Trophoblast cell (in vitro differentiated cells and primary cell): ENCODE measurements at places on chromosomes 7 and 10.

- DNase-seq = no peak
Measured at GRCh38 chr10:78042058-78042751, 8.5 kb downstream of the RPS24 start.

- DNase-seq = peak; percentile 58
Measured at GRCh38 chr7:22109761-22110160, 164.1 kb upstream of the CDCA7L start.

GRCh38 chr7:105297309-105297708, 91.4 kb downstream of the SRPK2 start:
- DNase-seq = no peak

GRCh38 chr10:30782537-30783461, 153.2 kb upstream of the LYZL2 start:
- peak; percentile 9 for DNase-seq

GRCh38 chr7:112596260-112596659, 115.5 kb downstream of the LSMEM1 start:
- DNase-seq = no peak

DNA sequence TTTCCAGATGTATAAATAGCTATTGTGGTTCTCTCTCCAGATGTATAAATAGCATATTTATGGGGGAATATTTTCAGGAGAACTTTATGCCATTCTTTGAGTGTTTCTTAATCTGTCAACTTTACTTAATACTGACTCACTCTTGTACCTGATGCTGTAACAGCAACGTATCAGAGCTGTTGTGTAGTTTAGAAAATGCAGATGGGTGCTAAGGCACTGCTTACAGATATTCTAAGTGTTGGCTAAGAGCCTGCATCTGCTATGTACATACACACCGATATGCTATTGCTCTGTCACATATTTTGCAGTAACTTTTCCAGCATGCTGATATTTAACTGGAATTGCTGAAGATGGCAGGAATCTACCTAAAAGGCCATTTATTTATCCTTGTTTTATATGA, 71.9 kb downstream of the WDR37 start:
- DNase-seq = no peak

GRCh38 chr10:79024720-79025198, 44.0 kb upstream of the ZMIZ1 start:
- no peak for DNase-seq

DNA sequence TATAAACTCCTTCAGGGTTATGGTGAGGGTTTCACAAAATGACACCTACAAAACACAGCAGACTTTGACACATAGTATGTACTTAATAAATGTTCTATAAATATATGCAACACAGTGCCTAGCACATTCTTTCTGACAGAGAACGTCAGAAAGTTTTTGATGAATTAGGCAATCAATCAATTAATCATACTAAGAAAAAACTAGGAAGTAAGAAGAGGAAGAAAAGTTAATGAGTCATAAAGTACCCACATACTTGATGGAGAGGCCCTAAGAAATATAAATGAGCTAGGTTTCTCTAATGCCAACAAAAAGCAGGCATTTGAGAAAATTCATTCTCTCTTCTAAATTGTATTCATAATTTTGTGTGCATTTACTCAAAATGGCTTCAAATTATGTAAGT, 192.7 kb upstream of the VWC2 start:
- no peak for DNase-seq

DNA sequence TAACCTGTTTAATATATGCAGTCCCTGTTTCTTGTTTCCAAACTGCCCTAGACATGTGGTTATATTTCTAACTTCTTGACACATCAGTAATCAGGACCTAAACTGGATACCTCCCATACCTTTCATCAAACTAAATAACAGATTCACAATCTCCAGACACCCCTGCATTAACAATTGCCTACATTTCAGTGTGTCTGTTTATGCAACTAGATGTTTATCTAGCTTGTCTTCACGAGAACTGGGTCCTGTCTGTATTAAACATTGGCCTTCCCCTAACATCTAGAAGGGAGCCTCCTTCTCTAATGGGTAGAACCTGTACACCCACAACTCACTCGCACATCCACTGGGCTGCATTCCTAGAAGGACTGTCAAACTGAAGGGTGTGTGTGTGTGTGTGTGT, 683.7 kb upstream of the FZD8 start:
- no peak for DNase-seq

GRCh38 chr10:117353684-117354083, 21.6 kb downstream of the PDZD8 start:
- DNase-seq = no peak

DNA sequence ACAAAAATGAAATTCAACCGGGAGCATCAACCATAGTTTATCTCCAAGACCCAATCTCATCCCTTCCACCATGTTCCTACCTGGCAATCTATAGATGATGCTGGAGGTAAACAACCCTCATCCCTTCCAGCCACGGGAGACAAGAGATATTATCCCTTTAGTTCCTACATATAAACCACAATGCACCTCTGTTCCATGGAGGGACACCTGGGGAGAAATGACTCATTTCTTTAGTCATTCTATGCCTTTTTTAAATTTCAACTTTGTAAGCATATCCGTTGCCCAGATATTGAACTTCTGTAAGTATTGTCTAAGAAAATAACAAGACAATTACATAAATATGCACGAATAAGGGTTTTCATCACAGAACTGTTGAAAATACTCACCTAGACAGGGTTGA, 15.5 kb upstream of the SFMBT2 start:
- peak; percentile 85 for DNase-seq

DNA sequence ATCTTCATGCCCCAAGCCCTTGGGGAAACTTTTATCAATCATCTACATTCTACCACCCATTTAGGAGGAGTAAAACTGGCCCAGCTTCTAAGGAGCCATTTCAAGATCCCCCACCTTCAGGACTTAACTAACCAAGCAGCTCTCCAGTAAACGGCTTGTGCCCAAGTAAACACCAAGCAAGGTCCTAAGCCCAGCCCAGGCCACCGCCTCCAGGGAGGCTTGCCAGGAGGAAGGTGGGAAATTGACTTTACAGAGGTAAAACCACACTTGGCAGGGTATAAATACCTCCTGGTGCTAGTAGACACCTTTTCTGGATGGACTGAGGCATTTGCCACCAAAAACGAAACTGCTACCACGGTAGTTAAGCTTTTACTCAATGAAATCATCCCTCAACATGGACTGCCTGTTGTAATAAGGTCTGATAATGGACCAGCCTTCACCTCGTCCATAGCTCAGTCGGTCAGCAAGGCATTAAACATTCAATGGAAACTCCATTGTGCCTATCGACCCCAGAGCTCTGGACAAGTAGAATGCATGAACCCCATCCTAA, 5.6 kb downstream of the AKR1B15 start:
- DNase-seq = no peak

DNA sequence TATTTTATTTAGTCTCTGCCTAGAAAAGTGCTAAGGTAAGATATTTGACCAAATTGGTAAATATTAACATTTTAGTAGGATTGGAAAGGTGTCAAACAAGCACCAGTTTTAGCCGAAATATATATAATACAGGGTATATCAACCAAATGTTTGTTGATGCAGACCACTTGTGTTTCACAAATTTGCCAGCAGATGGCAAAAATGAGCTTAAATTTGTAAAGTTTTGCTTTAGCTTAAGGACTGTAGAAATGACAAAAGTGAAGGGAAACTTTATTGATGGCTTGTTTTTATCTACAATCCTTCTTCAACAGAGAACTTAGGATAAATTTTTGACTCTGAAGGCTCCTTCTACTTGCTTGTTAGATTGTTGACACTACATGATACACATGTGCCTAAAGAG, 4.8 kb upstream of the POLR1F start:
- peak; percentile 88 for DNase-seq

DNA sequence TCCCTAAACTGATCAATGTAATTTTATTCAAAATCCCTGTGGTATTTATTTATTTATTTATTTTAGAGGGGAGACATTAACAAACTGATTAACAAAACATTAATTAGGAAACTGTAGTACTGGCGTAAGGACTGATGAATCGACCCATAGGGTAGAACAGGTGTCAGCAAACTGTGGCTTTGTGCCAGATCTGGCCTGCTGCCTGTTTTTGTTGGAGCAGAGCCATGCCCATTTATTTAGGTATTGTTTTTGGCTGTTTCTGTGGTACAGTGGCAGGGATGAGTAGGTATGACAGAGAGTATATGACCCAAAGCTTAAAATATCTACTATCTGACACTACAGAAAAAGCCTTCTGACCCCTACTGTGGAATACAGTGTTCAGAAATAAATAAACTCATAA, 332.5 kb upstream of the ETV1 start:
- DNase-seq = no peak

DNA sequence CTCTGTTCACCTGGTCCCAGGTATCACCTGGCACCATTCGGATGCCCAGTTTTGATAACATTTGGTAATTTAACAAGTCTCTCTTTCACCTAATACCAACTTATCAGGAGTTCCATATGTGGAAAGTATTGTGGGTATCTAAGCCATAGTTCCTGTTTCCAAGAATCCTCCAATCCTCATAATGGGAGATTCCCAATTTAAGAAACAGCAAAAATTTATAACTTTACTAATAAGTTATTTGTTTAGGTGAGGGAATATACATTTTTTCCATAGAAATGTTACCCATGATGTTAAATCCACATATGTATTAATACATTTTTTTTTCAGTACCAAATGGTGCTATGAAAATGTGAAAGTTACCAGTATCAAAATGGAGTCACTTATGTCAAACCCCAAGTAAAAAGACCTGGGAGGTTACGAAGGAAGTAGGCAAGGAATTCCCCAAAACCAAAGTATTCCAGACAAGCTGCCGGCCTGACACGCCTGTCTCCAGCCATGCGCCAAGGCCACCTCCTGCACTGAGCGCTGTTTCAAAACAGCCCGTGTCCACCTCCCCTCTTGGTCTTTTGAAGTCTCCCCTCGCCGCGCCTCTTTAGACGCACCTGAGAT, 44.8 kb downstream of the PRKCQ start:
- no peak for DNase-seq

- no peak for DNase-seq
Measured at GRCh38 chr7:147478796-147479195, 1111.8 kb upstream of the C7orf33 start.

GRCh38 chr10:13160934-13161856, at the start of gene MCM10:
Gene MCM10, plus strand, starts transcription at chr10:13161558. Its CDS starts 2,645 bp downstream, at chr10:13164203.
- DNase-seq = peak; percentile 99

GRCh38 chr10:18303851-18304801, 163.9 kb downstream of the CACNB2 start:
- DNase-seq = no peak

- no peak for DNase-seq
Measured at GRCh38 chr7:139944248-139944647, 115.2 kb downstream of the TBXAS1 start.

DNA sequence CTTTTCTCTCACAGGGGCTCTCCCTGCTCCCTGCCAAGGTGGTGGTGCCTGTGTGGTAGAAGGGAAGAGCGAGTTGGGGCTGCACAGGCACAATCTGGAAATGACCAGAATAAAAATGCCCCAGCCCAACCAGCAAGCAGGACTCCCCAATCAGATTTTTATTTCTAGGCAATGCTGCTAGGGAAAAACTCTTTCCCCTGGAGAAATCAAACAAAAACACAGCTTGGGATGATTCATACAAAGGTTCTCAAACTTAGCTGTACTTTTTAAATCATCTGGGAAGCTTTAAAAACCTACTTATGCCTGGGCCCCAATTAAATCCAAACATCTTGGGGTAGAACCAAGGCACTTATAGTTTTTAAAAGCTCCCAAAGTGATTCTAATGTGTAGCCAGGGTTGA, 243.2 kb downstream of the HTR7 start:
- no peak for DNase-seq

GRCh38 chr10:77226020-77226419, 411.6 kb downstream of the KCNMA1 start:
- DNase-seq = no peak

- DNase-seq = no peak
Measured at GRCh38 chr10:98910048-98910447, 325.6 kb downstream of the HPSE2 start.

DNA sequence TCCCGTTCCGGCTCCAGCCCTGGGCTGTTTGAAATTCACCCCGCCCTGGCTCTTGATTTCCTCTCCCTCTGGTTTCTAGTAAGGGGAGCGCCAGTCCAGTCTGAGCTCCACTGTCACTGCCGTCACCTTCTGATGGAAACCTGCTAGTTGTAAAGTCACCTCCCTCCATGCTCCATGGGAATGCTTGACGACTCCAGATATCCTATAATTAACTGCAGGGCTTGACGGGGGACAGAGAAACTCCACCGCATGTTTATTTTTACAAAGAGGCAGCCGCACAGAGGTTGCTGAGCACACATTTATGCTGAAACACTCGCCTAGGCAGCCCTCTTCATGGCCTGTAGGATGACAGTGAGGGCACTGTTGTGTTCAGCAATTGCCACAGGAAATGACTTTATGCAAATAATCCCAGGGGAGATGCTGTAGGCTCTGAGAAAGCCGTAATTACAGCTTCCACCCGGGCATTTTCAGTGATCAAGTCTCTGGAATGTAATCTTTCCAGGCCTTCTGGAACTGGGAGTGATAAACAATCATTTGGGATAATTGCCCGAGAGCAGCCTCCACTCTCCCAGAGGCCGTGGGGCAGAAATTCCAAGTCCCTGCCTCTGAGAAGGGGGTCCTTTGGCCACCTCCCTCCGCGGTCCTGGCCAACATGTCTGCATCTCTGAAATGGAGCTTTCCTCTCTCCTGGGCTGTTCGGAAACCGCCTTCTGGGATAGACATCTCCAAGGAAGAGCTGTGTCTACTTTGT, 300.5 kb downstream of the KLF6 start:
- peak; percentile 88 for DNase-seq

DNA sequence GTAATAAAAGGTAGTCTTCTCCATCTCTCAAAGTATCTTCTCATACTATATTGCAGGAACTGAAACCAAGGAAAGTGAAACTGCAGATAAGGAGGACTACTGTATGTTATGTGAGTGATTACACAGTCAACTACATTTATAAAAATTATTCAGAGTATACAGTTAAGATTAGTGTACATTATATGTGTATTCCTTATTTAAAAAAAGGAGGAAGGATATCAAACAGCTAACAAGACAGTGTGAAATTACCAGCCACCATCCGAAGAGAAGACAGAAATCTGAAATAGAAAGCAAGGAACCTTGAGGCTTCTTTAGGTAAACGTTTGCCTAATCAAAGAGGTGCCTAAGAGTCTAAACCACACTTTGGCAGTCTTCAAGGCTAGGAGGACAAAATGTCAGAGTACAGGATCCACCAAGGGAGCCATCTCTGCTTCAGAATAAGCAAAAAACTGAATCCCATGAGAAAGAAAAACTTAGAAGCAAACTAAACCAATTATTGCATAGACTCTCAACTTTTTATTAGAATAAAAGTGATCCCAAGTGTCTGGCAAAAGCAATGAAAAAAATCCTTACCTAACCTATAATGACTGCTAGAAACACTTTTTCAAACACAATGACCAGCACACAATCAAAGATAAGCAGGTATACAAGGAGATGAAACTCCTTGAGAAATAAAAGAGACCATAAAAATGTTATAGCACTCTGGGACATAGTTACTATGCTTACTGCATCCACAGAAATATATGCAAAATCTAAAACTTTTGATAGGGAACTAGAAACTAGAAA, 6.4 kb downstream of the USP6NL start:
- no peak for DNase-seq
